ENCODE measurements at places on chromosomes 12 and 14.

DNA sequence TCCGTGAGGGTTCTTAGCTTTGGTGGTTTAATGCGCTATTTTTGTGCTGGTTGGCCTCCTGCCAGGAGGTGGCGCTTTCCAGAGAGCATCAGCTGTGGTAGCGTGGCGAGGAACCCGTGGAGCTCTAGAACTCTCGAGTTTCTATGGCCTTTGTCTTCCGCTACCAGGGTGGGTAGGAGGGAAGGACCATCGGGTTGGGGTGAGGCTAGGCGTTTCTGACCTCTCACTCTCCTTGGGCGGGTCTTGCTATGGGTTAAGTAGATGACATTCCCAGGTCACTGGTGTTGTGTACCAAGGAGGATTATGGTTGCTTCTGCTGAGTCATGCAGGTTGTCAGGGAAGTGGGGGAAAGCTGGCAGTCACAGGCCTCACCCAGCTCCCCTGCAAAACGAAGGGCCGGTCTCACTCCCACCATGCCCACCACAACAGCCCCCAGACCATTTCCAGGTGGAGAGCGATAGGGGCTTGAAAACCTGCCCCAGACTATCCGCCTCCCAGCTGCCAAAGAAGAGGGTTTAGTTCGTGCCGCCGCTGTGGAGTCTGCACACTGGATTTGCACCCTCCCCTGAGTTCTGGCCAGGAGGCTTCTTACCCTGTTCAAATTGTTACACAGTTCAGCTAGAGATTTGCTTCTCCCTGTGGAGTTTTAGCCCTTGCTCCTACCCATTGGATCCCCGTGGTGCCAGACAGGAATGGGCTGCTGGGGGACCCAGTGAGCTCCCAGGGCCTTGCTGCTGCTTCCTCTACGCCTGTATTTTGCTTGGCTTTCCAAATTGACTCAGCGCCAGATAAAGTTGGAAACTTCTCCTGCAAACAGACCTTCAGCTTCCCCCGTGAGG, 21.9 kb downstream of the RNFT2 start:
- no peak for DNase-seq

DNA sequence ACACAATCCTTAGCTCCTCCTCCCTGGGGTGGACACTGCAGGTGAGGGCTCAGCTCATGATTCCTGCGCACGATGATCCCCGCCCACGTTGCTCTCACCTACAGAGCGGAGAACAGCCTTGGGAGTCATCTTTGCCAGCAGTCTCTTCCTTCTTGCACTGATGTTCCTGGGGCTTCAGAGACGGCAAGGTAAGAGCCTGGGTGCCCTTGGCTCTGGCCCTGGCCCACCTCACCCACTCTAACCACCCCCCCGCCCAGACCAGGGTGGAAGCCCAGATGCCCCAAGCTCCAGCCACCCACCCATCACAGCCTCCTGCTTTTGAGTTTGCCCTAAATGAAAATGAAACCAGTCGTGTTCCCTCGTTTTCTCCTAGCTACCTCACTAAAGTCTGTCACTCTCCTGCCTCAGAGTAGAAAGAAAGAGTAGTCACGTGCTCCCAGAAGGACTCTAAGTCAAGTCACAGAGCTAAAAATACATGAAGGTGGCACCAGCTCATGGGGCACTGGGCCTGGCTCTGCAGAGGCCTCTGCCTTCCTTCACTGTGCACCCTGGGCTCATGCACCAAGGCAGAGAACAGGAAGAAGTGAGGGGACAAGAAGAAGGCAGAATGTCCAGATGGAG, 9.0 kb downstream of the TAPBPL start:
- DNase-seq = no peak

- no peak for DNase-seq
Observed at GRCh38 chr14:52692248-52692962, 3.0 kb downstream of the ERO1A start.

DNA sequence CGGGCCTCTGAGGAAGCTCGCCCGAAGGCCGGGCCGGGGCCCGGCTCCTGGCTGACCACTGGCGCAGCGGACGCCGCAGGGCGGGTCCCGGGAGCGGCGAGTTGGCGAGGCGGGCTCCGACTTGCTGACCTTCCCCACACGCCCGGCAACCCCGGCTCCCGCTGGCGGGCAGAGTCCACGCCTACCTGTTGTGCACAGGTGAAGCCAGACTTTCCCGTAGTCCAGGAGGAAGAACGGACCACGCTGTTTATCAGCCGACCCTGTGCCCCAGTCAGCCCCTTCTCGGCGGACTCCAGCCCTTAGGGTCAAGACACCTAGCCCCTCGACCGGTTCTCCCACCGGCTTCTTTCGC, 407 bp downstream of the HEATR5A start:
- no peak for DNase-seq

- no peak for DNase-seq
Observed at GRCh38 chr12:104484079-104484478, 27.3 kb downstream of the CHST11 start.

DNA sequence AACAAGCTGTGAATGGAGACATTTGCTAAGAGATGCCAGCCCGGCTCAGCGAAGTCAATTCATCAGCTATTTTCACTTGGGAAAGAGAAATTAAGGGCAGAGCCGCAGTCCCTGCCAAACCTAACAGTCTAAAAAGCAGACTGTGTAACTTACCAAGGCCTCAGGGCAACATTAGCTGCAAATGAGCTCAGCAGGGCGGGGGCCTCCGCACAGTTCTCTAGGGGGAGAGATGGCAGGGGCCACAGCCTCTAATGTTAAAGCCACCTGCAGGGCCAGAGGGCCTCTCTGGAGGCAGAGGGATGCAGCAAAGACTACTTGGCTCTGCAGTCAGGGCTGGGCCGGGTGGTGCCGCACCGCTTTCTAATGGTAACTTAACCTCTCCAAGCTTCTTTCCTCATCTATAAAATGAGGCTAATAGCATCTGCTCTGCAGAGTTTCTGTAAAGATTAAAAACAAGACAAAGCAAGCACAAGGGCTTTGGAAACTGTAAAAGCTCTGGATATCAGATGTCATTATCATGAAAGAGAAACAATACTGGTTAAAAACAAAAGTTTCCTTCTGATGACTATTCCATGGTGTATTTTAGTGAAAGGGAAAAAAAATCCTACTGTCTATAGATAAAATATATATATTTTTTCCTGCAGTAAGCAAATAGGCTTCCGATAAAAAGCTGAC, 13.4 kb upstream of the GPRC5A start:
- DNase-seq = no peak

DNA sequence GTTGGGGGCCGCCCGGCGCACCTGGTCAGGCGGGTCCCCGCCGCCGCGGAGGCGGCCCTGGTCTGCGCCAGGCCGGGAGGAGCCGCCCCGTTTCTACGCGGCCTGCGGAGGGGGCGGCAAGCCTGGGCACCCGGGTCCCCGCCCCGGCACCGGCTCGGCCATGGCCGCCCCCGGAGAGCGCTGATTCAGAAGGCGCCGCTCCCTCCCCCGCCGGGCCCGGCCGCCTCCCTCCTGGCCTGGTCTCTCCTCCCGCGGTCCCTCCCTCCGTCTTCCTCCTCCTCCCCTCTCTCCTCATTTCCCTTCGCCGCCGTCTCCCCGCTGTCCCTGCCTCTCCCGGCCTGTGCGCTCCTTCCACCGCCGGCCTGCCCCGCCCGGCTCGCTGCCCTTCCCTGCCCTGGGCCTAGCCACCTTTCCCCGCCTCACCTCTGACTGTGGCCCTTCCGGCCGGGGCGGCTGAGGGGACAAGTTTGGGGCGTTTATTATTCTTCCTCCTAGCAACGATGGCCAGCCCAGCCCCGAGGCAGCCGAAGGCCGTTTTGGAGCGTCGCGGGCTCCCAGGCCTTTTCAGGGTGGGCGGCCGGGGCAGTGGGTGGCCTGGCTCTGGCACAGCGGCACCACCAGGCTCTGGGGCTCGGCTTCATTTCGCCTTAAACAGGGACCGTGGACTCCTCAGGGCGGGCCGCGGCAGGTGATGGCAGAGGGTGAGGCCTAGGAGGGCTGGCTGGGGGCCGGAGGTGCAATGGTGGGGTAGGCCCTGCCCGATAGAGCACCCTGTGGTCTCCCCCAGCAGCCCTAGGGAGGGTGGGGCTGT, 768 bp downstream of the CEP170B start:
- DNase-seq = peak; percentile 4

- DNase-seq = no peak
Observed at GRCh38 chr12:123931686-123932321, 40.8 kb downstream of the CCDC92 start.

GRCh38 chr12:109047081-109047805, 5.1 kb upstream of the USP30 start:
- DNase-seq = no peak

DNA sequence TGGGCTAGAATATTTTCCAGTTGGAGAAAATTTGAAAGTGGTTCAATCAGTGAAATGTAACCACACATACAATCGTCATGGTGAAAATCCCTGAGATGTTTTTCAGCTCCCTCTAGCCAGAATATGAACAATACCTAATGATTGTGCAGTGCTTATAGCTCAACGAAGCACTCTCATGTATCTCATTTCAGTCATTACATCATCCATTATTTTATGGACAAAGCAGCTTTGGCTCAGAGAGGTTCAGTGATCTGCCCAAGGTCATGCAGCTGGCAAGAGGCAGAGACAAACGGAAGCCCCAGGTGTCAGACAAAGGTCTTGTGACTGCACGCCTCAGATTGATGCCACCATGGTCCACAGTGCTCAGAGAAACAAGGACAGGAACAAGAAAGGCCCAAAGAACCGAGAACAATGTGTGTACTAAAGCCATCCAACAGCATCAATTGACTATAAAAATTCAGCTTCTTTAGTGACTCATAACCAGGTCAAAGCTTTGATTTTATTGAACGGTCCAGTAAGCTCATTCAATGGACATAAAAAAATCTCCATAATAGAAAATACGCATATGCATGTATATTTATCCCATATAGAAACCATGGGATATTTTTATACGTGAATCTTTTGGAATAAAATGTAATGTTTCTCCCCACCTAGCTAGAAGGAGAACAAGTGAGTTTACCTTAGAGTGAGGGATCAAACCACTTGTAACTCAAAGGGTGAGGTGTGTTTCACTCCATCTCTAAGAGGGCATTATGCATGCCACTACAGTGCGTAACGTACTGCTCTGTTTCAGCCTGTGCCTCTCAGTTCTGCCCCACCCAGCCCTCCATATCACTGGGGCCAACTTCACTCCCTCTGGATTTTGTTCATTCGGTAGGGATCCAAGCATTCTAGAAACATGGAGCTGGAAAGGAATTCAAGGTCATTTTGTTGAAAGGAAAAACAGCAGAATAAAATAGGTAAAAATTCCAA, 141.8 kb downstream of the GRIN2B start:
- DNase-seq = no peak

GRCh38 chr14:58752771-58753201, 115.0 kb downstream of the DACT1 start:
- DNase-seq = no peak

- DNase-seq = no peak
Observed at GRCh38 chr12:105813201-105813600, 325.6 kb downstream of the NUAK1 start.

GRCh38 chr12:28988325-28988704, 160.8 kb upstream of the FAR2 start:
- no peak for DNase-seq

GRCh38 chr14:81311778-81312177, 88.3 kb downstream of the STON2 start:
- no peak for DNase-seq

DNA sequence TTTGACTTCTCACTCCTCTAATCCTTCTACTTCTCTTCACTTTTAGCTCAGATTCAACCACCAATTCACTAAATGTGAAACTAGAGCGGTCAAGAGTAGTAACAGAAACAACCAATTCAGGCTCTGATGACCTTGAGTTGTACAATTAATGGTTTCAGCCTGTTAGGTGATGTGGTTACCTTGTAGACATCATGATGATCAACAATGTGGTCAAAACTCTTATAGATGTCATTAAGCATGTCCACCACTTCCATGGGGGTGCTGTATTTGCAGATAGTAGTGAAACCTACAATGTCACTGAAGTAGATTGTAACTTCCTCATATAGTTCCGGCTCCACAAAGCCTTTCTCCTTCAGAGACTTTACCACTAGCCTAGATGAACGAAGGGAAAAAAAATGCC, 54.1 kb upstream of the PLBD1 start:
- DNase-seq = no peak
